Stimulated activated CD4-positive, alpha-beta T cell treated with anti-CD3 and anti-CD28 coated beads, Interleukin-2, amount 100 ng/mL, for 24 hours (primary cell): ENCODE measurements at places on chromosomes 1 and 21.

DNA sequence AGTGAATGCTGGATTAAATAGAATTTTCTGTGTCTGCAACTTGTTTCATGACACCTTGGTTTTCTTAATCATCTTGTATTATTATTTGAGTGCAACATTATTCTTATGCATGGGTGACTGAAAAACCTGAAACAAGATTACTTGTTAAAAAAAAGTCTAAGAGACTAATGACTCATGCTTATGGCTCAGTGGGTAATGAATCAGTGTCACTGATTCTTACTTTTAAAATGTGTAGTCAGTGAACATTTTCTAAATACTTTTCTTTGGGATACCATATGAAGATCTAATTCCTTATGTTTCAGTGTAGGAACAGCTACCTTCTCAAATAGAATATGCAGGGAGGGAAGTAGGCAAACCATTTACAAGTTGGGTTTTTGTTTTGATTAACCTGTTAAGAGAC is 65.5 kb downstream of the PRKAA2 start:
- no peak for DNase-seq

DNA sequence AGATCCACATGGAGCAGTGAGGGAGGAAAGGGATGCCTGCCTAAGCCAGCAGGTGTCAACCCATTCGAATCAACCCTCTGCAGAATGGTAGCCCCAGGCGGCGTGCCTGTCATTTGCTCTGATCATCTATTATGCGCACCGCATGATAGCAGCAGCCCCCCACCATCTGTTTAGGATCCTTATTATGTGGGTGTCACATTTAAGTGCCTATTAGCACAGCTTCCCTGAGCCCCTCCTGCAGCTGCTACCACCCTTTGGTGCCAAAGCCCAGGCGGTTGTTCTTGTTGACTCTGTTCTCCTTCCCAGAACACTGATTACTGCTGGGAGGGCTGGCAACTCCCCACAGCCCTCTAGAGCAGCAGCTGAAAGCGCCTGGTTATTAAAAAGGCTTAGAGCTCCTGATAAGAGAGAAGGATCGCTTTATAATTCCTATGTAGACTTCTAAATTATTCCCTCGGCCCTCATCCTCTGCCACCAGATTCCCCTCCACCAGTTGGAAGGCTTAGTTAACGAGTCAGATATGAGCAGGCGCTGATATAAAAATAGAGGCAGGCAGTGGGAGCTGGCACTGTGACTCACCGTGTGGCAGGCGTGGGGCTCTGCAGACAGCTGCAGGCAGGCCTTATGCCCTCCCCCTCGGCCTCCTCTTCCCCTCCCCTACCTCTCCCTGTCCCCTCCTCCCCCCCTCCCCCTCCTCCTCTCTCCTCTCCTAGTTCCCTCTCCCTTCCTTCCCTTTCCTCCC is 23.0 kb downstream of the ACTA1 start:
- no peak for DNase-seq

DNA sequence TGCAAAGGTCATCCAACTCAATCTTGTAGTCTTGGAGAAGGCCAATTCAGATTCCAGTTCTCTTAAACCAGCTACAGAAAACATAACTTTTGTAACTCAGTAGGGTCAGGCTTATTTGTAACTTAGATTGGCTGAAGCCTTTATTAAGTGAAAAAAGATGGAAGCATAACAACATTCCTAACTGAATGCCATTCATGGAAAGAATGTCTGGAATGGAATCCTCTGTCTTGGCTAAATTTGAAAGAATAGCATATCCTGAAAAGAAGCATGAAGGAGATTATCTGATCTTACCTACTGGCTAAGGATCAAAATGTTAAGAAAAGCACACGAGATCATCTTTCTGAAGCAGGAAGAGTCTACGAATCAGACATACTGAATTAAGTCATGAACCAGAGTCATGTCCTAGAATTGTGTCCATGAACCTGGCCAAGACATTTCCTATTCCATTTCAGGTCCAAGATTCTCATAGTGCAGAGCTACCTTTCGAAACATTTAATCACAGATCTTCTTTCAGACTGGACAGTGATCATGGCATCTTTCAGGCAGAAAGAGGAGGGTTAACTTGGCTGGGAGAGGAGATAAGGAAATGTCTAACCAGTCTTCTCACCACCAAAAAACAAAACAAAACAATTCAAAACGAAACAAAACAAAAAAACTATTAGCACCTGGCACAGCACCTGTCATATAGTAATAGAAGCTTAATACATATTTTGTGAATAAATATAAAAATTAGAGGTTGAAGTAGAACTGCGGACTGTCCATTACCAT is 75.6 kb downstream of the XCL2 start:
- no peak for DNase-seq

DNA sequence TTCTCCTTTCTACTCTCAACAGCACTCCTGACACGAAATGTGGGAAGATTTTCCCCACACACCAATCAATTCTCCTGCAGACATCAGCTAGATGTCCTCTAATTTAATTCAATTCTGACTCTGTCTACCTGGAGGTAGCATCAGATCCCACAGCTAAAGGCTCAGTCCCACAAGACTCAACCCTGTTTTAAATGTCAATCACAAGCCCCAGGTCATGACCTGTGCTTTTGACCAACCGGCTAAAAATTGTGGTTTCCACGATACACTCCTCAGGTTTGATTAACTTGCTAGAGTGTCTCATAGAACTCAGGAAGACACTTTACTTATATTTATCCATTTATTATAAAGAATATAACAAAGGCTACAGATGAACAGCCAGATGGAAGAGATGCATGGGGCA is 27.4 kb downstream of the IL23R start:
- no peak for DNase-seq

- no peak for DNase-seq
Measured at GRCh38 chr1:232553809-232554208, 76.1 kb downstream of the SIPA1L2 start.

GRCh38 chr1:119712342-119713038 is 756 bp downstream of the PHGDH start:
- peak; percentile 45 for DNase-seq

DNA sequence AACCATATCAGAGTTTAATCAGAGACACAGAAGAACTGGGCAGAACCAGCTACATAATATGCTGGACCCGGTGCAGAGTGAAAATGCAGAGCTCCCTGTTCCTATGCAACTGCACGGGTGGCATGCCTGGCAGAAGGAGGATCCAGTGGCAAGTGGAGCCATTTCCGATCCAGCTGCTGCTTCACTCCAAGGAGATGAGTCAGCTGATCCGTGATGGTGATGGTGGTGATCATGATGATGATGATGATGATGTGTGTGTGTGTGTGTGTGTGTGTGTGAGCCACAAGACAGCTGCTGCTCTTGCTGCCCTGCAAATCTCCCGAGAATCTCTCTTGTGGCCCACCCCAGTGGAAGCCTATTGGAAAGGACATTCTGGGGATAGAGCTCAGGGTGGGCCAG is 133.0 kb downstream of the URB2 start:
- DNase-seq: no peak

- no peak for DNase-seq
Measured at GRCh38 chr1:30575066-30575465, 148.3 kb downstream of the MATN1 start.

DNA sequence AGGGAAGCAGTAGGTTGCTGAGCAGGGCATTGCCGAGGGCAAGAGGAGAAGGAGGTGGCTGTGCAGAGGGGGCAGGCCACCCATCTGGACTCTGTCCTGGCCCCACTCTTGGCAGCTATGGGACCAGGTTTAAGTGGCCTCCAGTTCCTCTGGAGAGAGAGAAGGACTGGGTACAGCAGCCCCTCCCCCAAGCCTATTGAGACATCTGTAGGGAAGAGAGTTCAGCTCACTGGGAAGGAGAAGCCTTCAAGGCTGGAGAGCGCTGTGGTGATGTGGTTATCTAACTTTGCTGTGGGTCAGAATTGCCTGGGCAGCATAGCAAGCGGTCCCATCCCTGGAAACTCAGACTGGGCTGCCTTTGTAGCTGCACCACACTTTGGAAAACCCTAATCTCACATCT is 93.9 kb downstream of the KCNJ15 start:
- no peak for DNase-seq

GRCh38 chr1:192575499-192576189 is at the start of gene RGS1:
TSS of gene RGS1 (plus strand) at chr1:192575773. CDS start at chr1:192575793, 20 bp downstream.
- DNase-seq: peak; percentile 34

- no peak for DNase-seq
Measured at GRCh38 chr1:26994020-26994786, 711 bp downstream of the TRNP1 start.

GRCh38 chr1:163273766-163274441 is 47.9 kb upstream of the NUF2 start:
- DNase-seq: no peak

DNA sequence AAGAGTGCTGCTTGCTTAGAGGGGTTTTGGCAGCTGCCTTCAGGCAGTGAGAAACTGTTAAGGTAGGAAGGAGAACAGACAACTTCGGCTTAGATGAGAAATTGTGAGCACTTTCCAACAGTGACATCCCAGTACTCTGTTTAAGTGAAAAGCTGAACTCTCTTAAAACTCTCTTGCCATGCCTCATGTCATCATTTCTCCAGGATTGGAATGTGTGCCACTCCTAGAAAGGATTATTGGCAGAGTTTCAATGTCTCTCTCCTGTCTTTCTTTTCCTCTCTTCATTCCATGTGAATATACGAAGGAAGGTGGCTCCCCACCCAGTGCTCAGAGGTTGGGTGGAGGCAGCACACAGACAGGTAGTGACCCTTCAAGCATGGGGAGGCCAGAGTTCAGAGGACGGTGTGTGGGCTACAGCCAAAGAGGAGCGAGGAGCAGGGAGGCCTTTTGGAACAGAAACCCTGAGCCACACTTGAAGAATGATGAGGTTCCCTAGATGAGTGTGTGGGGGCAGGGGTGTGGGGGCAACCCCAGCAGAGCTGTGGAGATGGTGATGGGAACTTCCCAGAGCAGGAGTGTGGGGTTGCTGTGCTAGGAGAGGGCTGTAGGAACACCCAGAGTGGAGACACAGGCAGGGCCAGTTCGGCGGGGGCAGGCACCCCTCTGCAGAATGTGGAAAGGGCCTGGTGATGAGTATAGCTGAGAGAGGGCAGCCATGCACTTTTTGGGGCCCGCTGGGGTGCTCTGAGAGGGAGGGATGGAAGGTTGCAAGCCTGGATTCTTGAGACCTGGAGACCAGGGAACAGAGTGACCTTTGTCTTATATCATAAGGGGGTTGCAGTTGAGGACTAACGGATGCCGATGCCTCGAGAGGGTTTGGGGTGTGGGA is 58.8 kb downstream of the GALNT2 start:
- DNase-seq: peak; percentile 29

- no peak for DNase-seq
Measured at GRCh38 chr1:115196296-115196695, 107.0 kb upstream of the TSPAN2 start.

GRCh38 chr1:236687273-236687672 is 974 bp downstream of the ACTN2 start:
- no peak for DNase-seq

GRCh38 chr1:36055706-36056105 is 28.2 kb upstream of the TEKT2 start:
- DNase-seq: no peak

DNA sequence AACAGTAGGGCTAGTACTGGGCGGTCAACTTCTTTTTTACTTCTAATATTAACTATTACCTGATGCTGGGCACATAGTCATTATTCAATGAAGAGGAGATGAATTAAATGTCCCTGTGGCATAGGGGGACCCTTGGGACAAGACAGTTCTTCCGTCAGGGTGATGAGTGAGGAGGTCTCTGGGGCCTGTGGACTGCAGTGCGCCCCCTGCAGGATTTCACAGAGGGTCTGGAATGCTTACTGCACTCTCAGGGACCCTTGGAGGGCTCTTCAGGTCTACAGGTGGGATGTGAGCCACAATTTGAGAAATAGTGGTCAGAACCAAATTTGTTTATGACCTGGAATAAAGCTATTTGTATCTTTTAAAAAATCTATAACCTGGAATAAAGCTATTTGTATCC is 149.4 kb downstream of the FAM78B start:
- no peak for DNase-seq

DNA sequence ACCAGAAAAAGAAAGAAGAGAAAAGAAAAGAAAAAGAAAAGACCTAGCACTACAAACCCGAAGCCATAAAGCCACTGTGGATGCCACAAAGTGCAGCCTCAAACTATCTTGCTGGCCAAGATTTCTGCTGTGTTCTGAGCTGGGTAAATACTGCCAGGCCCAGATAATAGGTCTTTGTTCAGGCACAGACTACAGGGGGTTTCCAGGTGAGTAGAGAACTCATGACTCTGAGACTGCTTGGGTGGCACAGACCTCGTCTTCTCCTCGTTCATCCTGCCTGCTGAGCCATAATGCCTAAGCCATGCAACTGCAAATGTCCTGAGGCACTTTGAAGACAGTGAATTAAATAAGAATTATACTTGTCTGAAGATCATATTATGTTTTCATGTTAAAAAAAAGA is 651.8 kb downstream of the LMO4 start:
- no peak for DNase-seq

GRCh38 chr1:78165816-78166215 is 120.0 kb downstream of the GIPC2 start:
- no peak for DNase-seq

DNA sequence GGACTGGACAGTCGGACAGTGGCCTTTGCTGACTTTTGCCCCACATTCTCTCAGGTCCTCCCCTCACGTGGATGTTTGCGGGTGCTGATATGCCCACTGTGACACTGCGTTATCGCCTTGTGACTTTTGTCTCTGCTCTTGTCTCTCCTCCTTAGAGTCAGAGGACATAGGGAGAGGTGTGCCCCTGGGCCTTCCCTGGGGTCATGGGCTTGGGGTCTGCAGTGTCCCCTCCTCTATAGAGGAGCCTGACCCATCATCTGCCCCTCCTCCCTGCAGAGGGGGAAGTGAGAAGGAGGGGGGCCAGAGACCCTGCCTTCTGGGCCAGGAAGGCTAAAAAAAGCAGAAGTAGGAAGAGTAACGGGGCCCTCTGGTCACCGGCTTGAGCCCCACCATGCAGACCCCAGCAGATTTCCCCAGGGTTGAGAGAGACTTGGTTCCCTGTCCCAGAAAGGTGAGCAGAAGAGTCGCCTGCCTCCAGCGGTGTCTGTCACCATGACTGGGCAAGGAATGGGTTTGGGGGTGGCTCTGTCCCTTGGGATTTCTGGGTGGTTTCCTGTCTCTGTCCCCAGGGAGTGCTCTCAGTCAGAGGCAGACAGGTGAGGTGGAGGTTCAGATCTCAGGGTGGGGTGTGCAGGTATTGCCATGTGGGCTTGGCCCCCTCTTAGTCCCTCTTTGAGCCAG is 13.3 kb downstream of the RPS6KA1 start:
- no peak for DNase-seq

DNA sequence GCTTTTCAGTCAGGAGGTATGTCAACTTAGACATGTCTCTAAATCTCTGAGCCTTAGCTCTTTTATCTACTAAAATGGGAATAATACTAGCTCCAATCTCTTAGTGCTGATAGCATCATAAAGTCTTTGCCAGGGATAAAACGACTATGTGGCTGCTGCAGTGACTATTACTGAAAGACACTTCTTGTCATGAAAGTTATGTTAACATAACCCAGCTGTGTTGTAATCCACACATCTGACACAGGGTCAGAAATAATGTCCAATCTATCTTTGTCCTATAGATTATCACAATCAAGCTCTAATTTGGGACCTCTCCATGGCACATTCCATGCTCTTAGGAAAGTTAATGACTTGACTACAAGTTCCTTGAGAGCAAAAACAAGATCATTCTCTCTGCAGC is 62.8 kb downstream of the JAK1 start:
- no peak for DNase-seq
